ENCODE measurements at places on chromosomes 4 and X. TPM values are rescaled to one million over a fixed set of nuclear protein-coding genes. Genes with fewer than 3 reads are reported as not detected.
A peak's percentile ranks its signal among the peaks of the same experiment; 100 is the strongest.

- no peak for DNase-seq
These were observed 13.5 kb downstream of the NSUN7 start for GRCh38 chr4:40763228-40763716.

DNA sequence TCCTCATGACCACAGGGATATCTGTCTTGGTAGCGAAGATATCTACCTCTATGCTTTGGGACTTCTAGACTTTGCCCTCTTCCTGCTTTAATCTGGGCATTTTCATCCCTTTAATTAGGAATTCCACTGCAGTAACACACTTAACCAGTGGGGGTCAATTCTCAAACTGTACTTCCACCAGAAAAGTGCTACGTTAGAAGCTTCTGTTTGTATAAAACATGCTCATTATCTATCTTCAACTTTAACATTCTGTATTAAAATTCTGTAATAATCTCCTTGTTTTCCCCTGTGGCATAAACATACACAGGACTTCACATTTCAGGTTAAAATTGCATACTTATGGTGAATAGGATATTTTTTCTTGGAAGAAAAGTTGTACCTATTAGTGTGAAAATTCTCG is 105.6 kb downstream of the AMMECR1 start:
- no peak for DNase-seq

DNA sequence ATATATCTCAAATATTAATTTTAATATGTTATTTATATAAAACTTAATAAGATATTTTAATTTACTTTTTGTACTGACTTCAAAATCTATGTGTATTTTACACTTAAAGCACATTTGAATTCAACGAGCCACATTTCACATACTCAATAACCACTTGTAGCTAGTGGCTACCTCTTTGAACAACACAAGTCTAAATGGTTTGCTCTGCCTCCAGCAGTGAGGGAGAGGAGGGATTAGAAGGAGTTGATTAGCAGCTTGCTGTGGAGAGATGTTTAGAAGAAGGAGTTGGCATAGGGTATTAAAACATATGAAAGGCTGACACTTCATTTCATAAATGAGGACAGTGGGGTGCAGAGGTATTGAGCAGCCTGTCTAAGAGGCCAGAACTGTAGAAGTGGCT is 124.0 kb downstream of the ARHGAP24 start:
- no peak for DNase-seq

DNA sequence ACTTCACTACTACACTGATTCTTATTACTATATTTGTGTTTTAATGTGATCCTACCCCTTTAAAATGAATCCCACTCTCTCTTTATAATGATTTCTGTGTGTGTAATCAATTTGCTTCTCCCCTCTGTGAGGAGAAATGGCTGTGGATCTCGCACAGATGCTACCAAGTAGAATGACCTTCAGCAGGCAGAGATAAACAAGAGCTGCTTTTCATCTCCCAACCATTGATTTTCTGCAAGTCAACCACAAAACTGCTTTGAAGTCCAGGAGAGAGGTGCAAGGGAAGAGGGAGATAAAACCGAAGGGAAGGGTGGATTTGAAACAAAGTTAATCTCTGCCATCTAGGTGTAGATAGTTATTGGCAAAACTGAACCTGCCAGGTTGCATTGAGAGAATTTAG is 141.6 kb downstream of the NPNT start:
- no peak for DNase-seq

- DNase-seq = peak; percentile 33
These were observed 58.0 kb downstream of the SPCS3 start for GRCh38 chr4:176377780-176378179.

GRCh38 chr4:127656047-127656680 is 23.4 kb downstream of the INTU start:
- no peak for DNase-seq

- no peak for DNase-seq
These were observed 746 bp downstream of the EDNRA start for GRCh38 chr4:147481577-147482109.

GRCh38 chr4:6710996-6711395 is 1.3 kb upstream of the MRFAP1L1 start:
- no peak for DNase-seq

- DNase-seq = no peak
These were observed 145.3 kb upstream of the VCX3B start for GRCh38 chrX:8319359-8319758.

DNA sequence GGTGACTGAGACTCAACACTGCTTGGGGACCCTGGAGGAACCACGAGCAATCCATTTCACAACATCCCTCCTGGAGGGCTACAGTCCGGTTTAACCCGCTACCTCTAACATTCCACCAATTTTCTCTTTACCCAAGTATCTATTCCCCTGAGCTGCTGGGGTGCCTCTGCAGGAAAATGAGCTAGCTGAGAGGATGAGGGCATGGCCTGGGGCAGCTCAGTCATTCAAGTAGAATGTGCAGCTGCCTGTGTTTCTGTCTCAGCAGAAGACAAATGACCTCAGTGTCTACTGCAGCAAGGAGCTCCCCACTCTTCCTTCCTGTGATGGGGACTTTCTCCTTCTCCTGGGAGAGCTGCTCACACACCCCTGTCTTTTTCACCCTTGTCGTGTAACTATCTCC is 120.8 kb downstream of the ZNF518B start:
- no peak for DNase-seq

DNA sequence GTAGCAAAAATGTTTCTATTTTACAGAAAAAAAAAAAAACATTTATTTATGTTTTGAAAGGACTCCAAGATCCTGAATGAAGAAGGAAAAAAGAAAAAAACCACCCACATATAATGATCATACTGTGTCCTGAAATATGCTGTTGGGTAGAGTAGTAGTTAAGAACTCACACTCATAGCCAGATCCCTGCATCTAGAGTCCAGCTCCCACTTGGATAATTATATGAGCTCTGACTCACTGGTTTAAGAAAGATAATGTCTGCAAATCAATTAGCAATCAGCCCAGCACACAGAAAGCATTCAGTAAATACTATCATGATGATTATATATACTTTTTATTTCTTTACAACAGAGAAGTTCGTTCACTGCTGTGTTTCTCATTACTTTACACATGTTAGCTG is 46.7 kb upstream of the MXRA5 start:
- DNase-seq = no peak

DNA sequence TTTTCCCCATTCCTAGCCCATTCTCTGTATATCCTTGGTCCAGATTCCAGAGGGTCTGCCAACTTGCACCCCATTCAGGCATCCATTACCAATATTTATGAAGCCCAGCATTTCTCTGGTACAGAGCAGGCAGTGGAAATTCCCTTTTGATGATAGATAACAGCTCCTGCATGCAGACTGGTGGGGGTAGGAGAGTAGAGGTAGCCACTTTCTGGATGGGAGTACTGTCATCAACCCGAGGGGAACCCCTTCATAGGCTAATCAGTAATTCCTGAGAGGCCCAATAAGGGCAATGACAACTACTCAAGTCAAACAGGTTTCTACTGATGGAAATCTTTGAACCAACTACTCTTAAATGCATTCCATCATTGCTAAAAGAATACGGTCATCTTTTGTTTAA is 63.7 kb downstream of the COL25A1 start:
- no peak for DNase-seq

DNA sequence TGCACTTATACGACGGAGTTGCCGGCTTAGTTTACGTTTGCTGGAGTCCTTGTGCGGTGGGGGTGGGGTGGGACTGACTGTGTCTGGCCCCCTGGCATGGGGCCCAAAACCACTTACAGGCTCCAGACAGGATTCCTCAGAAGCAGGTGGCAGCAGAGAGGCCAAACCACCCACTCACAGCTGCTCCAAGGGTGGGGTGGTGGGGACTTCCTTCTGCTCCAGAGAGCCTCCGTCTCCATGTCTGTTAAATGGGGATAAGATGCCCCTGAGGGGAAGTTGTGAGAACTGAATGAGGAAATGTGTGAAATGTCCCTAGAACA is 36.7 kb downstream of the PSAPL1 start:
- DNase-seq = peak; percentile 65

- no peak for DNase-seq
These were observed 69.8 kb upstream of the BMP2K start for GRCh38 chr4:78706302-78706701.

DNA sequence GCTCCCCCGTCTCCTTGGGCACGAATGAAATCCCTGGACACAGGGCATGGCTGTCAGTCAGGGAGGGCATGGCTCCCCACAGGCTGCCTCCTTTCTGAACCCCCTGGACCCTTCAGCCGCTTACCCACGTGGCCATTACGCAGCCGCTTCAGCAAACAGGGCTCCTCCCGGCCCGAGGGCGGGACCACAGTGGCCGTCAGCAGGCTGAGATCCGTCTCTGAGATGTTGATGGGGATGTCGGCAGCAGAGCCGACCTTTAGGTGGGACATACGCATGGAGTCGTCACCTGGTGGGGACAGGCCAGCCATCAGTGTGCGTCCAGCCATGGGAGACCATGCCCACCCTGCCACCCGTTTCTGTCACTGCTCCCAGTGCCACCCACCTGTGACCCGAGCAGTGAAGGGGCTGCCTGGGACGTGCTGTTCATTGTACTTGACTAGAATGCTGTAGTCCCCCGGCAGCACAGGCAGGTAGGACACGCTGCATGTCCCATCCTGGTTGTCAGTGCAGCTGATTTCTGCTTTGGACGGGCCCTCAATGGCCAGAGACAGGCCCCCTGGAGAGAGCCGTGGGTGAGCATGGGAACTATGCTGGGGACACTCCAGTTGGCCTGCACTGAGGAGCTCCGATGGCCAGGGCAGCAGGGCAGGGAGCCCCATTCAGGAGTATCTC is 21.1 kb downstream of the FLNA start:
- DNase-seq = no peak

DNA sequence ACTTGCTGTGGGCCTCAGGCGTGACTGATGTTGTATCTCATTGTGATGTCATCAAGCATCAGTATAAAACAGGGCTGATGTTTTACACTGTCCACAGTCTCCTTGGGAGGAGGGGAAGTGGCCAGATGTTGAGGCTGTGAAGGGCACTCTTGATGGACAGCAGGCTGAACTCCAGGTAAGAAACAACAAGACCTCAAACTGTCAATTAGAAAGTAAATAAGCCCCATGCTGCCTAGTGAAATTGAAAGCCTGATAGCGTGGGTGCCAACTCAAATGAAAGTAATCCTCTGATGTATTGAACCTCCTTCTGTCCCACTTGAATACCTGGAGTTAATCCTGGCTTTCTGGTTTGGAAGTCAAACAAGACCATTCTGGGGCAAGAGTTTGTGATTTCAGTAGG is 19.7 kb downstream of the VSIG1 start:
- no peak for DNase-seq

DNA sequence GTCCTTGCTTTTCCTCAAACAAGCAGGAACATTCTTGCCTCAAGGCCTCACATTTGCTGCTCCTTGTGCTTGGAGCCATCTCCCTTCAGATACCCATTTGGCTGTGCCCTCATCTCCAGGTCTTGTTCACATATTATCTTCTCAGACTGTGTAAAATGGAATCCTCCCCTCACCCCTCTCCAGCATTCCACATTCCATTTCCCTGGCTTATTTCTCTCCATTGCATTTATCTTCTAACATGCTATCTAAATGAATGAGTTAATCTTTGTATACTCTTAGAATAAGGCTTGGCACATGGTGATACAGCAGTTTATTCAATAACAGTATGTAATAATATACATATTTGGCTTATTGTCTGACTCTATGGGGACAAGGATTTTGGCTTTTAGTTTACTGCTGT is 8.8 kb upstream of the GALNT7 start:
- no peak for DNase-seq

DNA sequence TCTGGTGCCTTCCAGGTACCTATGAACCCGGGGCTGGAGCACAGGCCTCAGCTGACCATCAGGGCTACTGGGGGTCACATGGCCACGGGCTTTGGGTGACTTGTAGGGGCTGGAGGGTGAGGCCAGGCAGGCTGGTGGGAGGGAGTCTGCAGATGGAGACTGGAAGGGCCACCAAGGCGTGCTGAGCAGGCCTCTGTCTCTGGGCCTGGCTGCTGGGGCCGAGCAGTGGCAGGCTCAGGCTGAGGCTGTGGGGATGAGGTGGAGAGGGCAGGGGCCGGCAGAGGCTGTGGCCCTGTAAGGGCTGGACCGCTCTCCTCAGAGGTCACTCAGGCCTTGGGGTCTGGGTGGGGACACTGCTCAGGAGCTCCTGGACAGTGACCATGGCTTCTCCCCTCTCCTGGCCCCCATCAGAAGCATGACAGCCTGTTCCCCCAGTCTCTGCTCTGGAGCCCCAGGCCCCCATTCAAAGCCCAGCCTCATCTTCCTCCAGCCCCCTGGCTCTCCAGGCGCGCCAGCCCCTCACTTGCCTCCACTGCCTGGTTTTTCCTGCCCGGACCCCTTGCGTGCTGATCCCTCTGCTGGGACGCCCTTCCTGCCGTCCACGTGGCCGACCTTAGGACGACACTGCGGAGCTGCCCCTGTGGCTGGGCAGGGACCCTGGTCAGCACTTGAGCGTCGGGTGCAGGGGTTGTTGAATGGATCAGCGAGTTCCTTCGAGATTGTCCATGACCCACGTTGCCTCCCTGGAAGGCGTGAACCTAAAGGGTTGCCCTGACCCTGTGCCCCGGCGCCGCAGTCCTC is 11.1 kb upstream of the NAT8L start:
- no peak for DNase-seq

DNA sequence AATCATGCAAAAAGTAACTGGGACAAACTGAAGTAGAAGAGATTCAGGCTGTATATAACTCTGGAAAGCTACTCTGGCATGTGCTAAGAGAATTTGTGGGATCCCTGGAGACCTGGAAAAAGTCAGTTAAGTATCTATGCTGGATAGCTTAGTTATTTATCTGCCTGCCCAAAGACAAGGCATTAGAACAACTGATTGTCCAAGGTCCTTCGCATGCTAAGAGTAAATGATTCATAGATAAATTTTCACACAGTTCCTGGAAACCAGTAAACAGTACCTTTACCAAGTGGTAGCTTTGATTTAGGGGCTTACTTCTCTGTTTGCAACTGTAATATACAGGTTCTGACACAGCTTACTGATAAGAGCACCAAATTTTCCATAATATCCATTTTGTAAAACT is 104.8 kb downstream of the ATP11C start:
- DNase-seq = no peak

DNA sequence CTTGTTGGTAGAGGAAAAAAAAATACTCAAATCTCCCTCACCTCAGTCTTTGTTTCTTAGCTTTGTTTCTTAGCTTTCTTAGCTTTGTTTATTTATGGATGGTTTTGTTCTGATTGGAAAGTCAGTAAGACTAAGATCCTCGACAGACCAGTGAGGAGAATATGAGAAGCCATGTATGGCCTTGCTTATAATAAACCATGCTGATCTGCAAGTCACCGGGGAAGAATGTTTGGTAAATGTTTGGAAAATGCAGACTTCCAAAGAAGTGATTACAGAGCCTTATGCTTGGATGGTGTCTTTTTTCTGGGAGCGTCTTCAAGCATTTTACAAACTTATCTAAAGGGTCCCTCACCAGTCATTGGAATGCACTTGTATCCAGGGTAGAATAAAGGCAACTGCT is 90.1 kb upstream of the NOCT start:
- DNase-seq = no peak

TMPRSS11A gene
- not detected for total RNA-seq

CSN1S1 gene
- not detected for total RNA-seq

MPP1 gene
- 50.5 TPM for total RNA-seq

KIT gene
- total RNA-seq = 10.4 TPM

PSAPL1 gene
- not detected for total RNA-seq

TMEM128 gene
- total RNA-seq = 26.5 TPM

PCDH10 gene
- 18.9 TPM for total RNA-seq

GABRG1 gene
- not detected for total RNA-seq

KLF3 gene
- total RNA-seq = 8.9 TPM

XAGE2 gene
- total RNA-seq = not detected
